ENCODE measurements at places on chromosomes 2 and 18.

- no peak for DNase-seq
These were observed 76.0 kb downstream of the EPC2 start for GRCh38 chr2:148720501-148721001.

DNA sequence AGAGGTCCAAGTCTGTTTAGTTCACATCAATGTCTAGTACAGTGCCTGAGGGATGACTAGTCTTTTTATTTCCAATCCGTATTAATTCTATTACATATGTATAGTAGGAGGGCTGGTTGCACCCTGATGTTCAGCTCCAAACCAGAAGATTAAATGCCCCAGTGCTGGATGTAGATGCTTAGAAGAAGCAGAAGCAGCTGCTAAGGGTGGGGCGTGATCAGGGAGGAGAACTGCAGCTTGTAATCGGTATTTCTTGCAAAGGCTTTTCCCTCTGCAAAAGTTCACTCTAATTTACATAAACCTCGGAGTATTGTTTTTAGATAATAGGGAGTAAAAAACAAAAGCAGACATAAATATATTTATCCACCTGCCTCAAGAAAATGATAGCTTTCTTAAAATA lies 145.3 kb upstream of the ITGA4 start:
- DNase-seq: no peak

- DNase-seq: no peak
These were observed 113.7 kb downstream of the SPTBN1 start for GRCh38 chr2:54569745-54570301.

DNA sequence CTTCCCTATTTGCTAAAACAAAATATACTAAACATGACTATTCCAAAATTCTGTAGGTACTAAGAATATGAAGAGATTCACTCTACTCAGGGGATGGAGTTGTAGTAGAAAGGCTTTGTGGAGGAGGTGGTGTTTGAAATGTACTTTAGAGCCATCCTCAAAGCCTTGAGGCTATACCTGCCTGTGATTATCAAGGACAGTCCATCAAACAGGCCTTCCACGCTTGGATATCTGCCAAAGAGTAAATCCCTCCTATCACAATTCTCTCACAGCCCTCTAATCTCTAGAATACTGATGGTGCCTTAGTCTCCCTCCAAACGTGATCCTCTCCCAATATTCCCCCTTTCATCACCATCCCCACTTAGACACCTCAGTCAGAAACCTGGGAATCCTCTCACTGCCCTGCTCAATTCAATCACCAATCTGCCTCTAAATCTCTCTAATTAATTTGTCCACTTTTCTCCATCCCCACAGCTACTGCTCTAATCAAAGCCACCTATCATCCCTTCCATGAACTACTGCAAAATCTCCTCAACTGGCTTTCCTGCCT lies 13.1 kb downstream of the SOS1 start:
- DNase-seq: no peak

DNA sequence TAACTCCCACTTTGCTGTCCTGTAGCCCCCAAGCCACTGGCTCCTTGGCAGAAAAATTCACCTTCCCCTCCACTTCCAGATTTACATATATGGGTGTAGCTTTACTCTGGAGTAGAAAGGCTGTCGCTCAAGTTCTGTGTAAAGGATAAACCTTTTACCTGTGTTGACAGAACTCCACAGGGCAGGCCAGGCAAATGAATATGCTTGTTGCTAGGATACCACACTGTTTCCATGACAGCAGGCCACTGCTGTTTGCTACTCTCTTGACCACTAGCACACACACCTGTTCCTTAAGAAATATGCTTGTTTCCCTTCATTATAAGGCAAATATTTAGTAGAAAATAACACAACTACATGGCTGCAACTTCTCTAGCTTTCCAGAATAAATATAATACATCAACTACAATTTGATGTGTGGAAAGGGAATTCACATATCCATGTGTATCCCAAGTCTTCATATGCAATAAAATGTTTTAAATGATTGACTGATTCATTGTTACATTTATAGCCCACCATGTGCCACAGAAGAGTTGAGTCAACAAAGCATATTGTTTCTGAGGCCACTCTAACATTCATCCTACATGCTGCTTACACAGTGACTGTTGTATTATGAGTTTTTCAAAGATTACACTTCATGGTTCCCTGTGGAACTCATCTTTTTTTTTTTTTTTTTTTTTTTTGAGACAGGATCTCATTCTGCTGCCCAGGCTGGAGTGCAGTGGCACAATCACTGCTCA lies 56.2 kb upstream of the ROCK1 start:
- no peak for DNase-seq

DNA sequence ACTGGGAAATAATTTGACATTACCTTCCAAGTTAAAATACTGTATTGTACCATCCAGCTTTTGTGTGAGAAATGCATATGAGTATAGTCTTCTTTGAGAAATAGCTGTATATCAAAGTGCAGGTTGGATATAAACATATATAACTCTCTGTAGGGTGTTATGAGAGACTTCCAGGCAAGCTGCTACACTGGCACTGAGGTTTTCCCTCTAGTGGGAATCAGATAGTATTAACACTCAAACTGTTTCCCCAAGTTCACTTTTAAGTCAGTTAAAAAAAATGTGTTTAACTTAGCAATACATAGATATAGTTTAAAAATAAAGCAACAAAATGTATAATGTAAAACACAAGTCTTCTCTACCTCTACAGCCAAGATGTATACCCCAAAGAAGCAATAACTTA lies 368.4 kb upstream of the SLC8A1 start:
- no peak for DNase-seq

GRCh38 chr2:40178171-40178778 lies 273.6 kb downstream of the SLC8A1 start:
- DNase-seq: no peak

GRCh38 chr2:162123806-162124758 lies 28.0 kb downstream of the GCG start:
- DNase-seq: no peak

DNA sequence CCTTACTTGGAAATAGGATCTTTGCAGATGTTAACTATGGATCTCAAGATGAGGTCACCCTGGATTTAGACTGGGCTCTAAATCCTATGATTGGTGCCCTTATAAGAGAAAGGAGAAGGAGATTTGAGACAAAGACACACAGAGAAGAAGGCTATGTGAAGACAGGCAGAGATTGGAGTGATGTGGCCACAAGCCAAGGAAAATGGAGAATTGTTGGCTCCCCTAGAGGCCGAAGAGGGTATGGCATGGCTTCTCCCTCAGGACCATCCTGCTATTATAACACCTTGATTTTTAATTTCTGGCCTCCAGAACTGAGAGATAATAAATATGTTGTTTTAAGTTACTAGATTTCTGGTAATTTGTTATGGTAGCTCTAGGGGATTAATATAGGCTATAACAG lies 7.6 kb downstream of the CYBRD1 start:
- DNase-seq: peak; percentile 32

- DNase-seq: no peak
These were observed 19.6 kb downstream of the EHD3 start for GRCh38 chr2:31253356-31254131.

- DNase-seq: no peak
These were observed 6.5 kb downstream of the DIPK1C start for GRCh38 chr18:74450626-74451025.

GRCh38 chr2:178674122-178674521 lies 133.1 kb downstream of the TTN start:
- DNase-seq: no peak

GRCh38 chr18:57691363-57691762 lies 69.7 kb upstream of the NARS1 start:
- no peak for DNase-seq

GRCh38 chr2:133092571-133092970 lies 422.6 kb upstream of the LYPD1 start:
- no peak for DNase-seq

GRCh38 chr18:77140439-77141109 lies 8.0 kb upstream of the MBP start:
- no peak for DNase-seq

DNA sequence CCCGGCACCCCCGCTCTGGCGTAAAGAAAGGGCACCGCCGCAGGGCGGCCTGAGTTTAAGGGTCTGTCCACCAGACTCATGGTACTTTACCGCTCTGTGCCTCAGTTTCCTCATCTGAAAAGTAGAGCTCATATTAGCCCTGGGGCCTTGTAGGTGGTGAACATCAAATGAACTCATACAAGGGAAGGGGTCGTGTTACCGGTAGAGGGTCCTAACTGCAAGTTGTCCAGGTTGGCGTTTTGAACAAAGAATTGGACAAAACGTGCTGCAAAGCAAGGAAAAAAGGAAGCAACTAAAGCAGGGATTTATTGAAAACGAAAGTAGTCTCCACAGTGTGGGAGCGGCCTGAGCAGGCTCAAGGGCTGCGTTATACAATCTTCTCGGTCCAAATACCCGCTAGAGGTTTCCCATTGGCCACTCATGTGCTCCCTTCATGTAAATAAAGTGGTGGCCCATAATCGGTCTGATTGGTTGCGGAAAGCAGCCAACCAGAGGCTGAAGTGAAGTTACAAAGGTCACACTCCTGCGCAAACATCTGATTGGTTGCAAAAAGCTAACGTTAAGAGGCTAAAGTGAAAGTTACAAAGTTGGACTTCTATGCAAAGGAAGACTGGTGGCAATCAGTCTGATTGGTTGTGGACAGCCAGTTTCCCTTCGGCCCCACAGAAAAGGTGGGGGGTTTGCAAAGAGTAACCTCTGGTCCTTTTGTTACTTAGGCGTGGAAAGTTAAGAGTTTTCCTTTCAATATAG lies 80.7 kb upstream of the LDLRAD4 start:
- DNase-seq: peak; percentile 43

DNA sequence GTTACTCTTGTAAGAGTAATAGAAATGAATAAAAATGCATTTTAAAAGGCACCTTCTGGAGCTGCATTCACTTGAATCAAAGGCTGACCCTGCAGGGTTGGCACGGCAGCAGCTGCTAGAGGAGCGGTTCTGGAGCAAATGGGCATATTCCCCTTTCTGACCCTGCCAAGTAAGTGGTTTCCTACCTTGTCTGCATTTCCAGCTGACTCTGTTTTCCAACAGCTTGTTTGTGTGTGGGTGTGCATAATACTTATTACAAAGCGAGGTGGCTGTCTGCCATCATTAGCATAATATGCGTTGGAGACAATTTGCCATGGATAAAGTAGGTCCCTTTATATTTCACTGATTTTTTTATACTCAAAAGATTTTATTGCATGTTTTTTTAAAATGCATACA lies 21.3 kb upstream of the TTN start:
- DNase-seq: no peak

GRCh38 chr18:28147674-28148171 lies 29.2 kb downstream of the CDH2 start:
- no peak for DNase-seq

DNA sequence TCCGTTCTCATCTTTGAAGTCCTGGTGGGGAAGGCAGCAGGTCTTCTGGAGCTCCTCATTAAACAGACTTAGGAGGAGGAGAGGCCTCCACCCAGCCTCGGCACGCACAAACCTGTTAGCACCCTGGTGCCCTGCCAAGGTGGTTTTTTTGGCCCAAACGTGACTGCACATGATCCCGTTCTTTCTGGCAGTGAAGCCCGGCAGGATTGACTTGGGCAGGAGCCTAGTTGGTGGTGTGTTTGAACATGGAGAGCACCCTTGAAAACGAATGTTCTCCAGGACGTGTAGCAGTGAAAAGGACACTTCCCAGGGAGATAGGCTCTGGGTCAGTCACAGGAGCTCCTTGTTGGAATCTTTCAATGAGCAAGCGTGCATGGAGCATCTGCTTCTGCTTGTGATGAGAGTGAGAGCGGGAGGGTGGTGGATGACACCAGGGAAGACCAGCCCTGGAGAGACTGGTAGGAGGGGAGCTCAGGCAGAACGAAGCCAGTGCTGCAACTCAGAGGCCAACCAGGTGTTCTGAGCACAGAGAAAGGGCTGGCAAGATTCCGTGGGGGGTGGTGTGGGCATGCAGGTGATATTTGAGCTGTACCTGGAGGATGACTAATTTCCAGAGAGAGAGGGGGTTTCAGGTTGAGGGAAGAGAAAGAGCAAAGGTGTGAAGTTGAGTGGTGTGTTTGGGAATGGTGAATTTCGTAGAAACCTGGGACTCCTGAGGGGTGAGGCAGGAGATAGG lies 73.8 kb downstream of the TANC1 start:
- DNase-seq: no peak

- DNase-seq: no peak
These were observed 268.2 kb upstream of the FBXO11 start for GRCh38 chr2:48174503-48174902.

DNA sequence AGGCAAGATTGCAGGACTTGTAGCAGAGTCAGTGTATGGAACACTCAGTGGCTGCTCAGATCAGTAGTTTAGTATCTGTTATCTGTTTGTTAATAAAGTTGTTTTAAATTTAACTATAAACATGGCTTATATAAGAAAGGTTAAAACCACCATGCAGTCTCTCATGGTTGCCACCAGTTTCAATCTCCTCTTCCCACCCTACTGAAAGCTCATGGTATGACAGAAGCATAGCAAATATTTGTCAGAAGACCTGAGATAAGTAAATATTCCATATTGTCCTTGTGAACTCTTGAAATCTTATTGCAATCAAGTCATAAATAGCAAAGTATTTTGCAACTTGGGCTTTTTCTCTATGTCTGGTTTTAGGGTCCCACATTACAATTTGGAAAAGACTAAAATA lies 2.1 kb upstream of the COL5A2 start:
- DNase-seq: no peak

DNA sequence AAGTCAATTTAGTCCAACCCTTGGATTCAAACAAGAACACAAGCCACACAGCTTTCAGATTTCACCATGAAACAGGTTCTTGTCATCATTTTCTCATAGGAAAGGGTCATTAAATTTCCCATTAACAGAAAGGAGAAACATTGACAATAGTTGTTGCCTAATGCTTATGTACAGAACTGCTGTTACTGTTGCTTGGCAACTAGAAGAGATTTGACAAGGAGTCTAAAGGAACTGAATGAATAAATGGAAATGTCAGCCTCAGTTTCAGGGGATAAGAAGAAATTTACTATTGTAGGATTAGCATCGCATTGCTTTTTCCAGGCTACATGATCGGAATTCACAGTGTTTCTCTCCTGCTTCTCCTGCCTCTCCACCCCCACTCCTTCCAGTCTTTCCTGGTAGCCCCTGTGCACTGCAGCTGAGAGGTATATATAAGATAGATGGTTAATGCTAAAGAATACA lies 90.3 kb downstream of the SPATS2L start:
- DNase-seq: no peak

GRCh38 chr2:183125659-183126341 lies 1.6 kb downstream of the NUP35 start:
- DNase-seq: no peak

GRCh38 chr2:112643488-112643887 lies 2.3 kb upstream of the SLC20A1 start:
- no peak for DNase-seq

- no peak for DNase-seq
These were observed 1254.5 kb upstream of the FAM98A start for GRCh38 chr2:34853646-34854045.

- DNase-seq: no peak
These were observed 31.8 kb upstream of the KCNE4 start for GRCh38 chr2:223019987-223020717.

- no peak for DNase-seq
These were observed 24.8 kb upstream of the RPE start for GRCh38 chr2:209977386-209978239.

- no peak for DNase-seq
These were observed 53.2 kb downstream of the SETBP1 start for GRCh38 chr18:44733754-44734465.
